ENCODE measurements at places on chromosomes 2 and 18.

DNA sequence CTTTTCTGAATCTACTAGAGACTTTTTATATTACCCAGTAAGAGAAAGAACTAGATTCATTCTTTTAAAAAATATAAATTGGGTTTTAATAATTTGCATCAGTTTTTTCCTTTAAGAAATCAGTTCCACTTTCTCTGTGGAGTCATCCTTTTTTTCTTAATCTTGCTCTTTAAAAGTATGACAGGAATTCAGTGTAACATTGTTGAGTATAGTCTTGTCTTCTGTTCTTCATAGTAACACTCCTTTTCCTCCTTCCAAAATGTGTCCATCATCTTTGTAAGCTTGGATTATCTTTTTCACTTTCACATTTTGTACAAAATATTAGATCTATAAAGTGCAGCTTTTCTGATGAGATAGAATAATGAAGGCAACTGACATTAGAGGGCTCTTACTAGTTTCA is 135.4 kb downstream of the HAUS1 start:
- DNase-seq: no peak

DNA sequence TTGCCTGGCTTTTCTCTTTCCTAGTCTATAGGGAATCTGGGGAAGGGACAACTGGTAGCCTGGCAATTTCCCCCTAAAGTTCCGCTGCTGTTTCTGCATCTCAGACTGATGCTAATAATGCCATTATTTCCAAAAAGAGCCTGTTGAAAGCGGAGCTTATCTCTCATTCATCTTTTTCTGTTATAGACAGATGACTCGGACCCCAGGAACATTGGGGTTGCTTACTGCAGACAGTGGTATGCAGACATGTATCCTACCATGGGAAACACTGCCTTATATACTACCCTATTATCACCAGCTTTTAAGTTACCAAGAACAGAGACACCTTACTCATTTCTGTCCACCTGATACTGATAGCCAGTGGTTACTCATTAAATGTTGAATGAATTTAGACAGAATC is 15.3 kb downstream of the ETAA1 start:
- no peak for DNase-seq

DNA sequence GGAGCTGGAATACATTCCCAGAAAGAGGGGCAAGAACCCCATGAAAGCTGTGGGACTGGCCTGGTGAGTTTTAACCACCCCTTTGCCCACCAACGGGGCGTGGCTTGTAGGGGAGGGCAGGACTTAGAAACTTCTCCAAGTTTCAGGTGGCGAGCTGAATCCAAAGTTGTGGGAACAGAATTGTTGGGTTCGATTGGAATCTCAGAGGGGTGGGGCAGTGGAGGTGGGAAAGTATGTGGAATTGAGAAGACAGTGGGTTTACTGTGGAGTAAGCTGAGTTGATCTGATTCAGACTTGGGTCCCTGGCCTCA is 1.1 kb downstream of the PNKD start:
- DNase-seq: no peak

GRCh38 chr2:10467401-10467800 is 19.3 kb upstream of the ODC1 start:
- no peak for DNase-seq

DNA sequence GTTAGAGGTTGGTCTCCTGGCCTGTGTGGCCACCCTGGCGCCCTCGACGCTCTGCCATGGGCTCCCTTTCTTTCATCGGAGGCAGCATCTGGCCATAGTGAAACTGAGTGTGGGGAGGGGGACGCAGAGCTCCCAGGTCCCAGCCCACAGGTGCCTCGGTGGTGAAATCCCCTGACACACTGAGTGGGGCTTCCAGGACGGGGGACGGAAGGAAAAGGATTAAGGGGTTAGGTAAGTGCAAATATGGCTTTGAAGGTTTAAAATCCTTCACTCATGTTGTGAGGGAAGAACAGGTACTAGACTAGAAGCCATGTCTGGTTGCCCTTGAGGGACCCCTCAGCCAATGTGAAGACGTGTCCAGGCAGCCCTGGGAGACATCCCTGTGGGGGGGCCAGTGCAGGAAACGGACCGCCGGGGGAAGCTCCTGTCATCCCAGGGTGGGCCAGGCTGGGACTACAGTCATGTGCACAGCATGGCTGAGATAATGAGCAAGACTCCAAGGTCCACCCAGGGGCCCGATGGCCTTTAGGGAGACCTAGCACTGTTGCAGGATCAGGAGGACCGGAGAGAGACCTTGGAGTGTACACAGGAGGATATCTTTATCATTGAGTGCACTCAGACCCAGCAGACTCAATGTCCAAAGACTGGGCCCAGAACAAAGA is 36.3 kb downstream of the RTP5 start:
- no peak for DNase-seq

GRCh38 chr2:72980535-72981217 is 63.4 kb downstream of the EMX1 start:
- no peak for DNase-seq

DNA sequence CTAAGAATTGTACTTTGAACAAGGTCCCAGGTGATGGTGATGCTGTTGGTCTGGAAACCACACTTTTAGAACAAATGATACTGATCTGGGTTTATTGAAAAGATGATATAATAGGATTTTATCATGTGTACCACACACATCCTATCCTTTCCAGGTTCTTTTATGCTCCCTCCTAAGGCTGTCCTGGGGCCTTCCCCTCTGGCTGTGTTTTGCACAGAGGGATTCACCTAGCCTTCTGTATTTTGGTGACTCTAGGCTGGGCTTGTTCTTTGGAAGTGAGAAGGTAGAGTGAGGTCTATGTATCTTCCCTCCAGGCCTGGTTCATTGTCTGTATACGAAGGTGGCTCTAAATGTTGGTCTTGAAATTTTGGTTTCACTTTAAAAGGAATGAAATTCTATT is 12.7 kb downstream of the ANXA4 start:
- DNase-seq: no peak

DNA sequence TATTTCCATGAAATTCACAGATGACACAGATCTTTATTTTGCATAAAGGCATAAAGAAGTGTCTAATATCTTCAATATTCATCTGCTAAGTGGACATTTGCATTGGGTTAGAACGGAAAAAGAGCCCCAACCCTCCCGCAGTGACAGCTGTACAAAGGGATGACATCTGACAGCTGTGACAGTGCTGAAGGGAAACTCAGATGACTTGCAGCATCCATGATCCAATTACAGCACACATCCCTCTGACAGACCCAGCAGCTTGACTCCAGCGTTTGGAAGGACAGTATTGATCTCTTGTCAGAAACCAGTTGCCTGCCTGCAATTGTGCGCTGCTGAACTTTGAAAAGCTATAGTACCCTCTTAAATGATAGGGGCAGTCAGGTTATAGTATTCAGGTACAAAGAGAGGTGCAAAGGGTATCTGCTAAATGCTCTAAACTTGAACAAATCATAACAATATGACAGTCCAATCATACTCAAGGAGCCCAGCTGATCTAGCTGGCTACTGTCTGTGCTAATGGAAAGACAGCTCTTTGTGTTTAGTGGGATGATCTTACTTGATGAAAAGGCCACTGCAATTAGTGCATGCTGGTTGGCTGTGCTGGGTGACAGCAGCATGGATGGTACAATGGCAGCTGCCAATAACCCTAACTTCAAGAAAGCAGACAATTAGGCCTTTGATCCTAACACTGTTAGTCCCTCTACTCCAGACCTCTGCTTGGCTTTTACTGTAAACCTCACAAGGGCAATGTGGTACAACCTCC is 599.2 kb downstream of the NR4A2 start:
- DNase-seq: no peak

DNA sequence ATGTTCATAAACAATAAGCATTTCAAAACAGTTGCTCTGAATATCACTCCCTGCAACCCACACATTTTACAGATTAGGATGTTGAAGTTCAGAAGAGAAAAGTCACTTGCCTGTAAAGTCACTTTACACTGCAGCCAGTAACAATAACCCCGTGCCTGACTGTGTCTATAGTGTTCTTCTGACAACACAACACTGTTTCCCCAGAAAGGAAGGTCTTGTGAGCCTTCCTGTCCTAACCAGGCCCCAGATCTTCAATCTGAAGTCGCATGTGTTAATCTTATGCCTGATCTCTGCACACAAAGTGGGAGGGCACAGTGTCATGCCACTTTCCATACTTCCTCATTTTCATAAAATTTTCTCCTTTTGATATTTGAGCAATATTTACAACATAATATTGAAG is 120.2 kb downstream of the FEZ2 start:
- DNase-seq: no peak

- DNase-seq: no peak
Measured at GRCh38 chr18:74694436-74694835, 96.8 kb downstream of the ZNF407 start.

DNA sequence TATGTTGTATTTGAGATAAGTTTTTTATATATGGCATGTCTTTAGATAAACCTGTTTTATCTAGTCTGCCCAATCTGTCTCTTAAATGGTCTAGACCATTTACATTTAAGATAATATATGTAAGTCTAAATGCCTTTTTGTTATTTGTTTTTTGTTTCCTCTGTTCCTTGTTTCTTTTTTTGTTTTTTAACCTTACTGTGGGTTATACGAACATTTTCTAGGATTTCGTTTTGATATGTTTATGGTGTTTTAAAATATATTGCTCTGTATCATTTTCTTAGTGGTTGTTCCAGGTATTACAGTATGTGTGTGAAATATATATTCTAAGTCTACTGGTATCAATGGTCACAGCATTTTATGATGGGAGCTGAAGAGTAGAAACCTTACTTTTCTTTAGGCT is 13.3 kb downstream of the BCL2L11 start:
- no peak for DNase-seq

GRCh38 chr2:25374411-25374810 is 32.7 kb upstream of the DNMT3A start:
- no peak for DNase-seq

DNA sequence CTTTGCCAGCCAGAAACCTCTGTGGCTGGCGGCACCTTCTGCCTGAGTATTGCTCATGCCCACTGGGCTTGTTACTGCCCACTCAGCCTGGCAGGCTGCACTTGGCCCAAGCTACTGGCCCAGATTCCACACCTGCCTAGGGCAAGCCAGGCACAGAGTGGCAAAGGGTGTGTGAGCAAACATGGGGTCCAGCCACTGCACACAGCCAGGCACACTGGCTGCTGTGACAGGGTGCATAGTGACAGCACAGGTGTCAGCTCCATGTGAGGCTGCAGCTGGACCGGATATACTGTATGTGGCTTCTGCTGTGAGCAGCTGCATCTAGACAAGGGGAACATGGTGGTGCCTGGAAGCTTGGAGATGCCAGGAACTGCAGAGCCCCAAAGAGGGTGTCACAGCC is 113.9 kb downstream of the COPS8 start:
- DNase-seq: peak; percentile 37

GRCh38 chr2:196075196-196075595 is 6.6 kb upstream of the DNAH7 start:
- DNase-seq: no peak

DNA sequence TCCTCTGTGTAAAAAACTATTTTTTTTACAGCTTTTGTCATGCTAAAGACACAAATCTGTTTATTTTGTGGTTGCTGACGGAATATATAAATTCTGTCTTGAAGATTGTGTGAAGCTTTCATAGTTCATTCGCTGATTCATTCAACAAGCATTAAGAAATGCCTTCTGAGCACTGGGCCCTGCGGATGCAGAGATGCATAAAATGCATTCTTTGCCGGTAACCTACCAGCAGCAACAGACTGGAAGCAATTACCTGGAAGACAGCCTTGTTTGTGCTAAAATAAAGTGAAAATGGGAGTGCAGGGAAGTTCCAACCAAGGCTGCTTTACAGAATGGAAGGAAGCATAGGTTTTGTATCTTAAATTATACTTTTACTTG is 119.7 kb downstream of the PMAIP1 start:
- DNase-seq: no peak

DNA sequence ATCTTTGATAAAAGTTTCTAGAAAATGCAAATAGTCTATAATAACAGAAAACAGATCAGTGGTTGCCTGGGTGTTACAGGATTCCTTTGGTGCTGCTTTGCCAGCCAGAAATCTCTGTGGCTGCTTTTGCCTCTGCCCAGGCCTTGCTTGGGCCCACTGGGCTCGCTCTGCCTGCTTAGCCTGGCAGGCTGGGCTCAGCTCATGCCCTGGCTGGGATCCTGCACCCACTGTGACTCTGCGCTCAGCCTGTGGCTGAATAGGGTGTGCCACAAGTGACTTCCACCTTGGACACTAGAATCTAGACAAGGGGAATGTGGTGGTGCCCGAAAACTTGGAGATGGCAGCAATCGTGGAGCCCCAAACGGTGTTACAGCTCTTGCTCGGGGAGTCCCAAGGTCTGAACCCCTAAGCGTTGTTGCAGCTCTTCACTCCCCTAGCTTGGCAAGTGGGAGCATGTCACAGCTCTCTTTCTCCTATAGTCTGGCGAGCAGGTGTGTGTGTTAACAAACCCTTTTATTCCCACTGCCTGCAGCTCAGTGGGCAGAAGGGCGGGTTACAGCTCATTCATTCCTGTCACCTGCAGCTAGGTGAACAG is 50.9 kb downstream of the FBXO48 start:
- DNase-seq: no peak

- no peak for DNase-seq
Measured at GRCh38 chr18:36128907-36129299, 237 bp downstream of the SLC39A6 start.

GRCh38 chr2:68798569-68798968 is 64.0 kb downstream of the ARHGAP25 start:
- no peak for DNase-seq

DNA sequence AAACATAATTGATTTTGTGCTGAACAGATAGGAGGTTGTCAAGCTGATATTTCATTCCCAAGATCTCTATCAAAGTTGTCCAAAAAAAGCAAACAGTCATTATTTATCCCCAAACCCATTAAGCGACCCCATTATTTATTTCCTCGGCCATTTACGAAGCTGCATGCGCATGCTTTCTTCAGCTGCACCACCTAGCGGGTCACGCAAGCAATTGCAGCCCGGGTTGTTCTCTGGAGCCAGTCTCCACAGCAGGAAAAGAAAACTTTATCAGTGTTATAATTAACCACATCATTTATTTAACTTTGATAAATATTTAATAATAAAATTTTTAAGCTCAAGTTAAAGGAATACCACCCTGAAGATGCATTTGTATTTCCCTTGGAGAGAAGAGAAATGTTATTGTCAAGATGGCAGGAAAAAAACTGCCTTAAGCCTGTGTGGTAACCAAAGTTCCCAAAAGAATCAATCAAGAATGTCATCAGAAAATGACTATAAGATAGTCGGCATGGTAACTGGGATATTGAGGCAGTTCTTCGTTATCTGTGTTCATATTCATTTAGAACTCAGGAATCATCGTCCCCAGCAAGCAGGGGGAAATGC is 304.7 kb downstream of the FBXO15 start:
- DNase-seq: peak; percentile 59

- no peak for DNase-seq
Measured at GRCh38 chr2:18551623-18552022, 8.8 kb downstream of the RDH14 start.

Data from ecto neural progenitor cell (in vitro differentiated cells).